ENCODE measurements at places on chromosomes 12 and 14.
A peak's percentile ranks its signal among the peaks of the same experiment; 100 is the strongest.

DNA sequence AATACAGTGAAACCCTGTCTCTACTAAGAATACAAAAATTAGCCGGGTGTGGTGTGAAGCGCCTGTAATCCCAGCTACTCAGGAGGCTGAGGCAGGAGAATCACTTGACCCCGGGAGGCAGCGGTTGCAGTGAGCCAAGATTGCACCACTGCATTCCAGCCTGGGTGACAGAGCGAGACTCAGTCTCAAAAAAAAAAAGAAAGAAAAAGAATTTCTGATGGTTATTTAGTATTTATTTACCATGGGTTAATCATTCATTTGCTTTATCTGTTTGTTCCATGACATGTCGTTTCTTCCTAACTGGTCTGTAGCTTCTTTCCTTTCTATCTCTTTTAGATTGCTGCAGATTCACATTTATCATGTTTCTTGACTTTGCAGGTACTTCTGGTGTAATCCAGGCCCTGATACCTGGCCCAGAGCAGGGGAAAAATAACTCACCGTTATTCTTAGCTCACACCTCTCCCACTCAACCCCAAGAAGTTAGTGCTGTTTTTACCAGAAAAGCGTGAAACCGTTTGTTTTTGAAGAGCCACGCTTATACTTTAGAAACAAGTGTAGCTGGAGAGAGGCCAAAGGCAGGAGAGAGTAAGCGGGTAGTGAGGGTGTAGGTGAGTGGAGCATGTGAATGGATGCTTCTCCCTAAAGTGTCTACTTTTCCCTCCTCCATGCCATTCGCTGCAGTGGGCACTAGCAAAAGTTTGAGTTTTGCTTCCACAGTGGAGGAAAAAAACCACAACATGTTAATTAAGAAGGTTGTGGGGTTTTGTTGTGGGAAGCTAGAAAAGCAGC, 45.4 kb downstream of the SRGAP1 start:
- no peak overlapping the region for H3K27ac ChIP-seq
- peak overlapping the region; percentile 50 for H3K4me3 ChIP-seq
- peaks cover 8% of the 10 kb centered on the region for H3K27me3 ChIP-seq
- H3K36me3 ChIP-seq, result peaks cover 4% of the 10 kb centered on the region

GRCh38 chr14:91152499-91152898, 38.6 kb downstream of the DGLUCY start:
- no peak overlapping the region for H3K4me3 ChIP-seq
- peaks cover 24% of the 10 kb centered on the region for H3K4me1 ChIP-seq
- H3K27me3 ChIP-seq, result no peaks in the 10 kb centered on the region
- no peak for DNase-seq
- H3K36me3 ChIP-seq, result no peaks in the 10 kb centered on the region

DNA sequence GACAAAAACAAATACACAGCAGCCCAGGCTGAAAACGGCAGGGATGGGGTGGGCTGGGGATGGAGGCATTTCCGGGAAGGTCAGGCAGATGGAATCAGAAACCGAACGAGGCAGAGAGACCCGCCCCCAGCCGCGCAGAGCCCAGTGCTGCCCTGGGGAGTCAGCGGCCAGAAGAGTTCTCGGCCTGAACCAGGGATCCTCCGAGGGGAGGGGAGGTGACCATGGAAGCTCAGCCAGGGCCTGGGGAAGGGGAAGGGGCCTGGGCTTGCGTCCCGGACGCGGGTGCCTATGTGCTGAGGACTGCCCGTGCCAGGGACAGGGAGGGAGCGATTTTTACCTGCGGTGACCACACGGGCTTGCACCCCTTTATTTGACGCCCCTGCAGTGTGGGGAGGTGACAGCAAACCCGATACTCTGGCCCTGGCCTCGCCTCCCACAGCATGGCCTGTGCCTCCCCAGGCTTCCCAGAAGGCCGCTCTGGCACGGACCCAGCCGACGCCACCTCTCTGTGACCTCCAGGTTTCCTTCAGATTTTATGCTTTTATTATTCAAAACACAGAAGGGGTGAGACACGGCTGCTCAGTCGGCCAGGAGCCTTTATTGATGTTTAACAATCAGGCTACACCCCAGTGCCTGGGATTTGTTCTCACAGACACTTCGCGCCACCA, 7.7 kb downstream of the LRCOL1 start:
- no peaks in the 10 kb centered on the region for H3K36me3 ChIP-seq
- peaks cover 26% of the 10 kb centered on the region for H3K4me1 ChIP-seq
- H3K4me3 ChIP-seq, result no peak overlapping the region

- peak overlapping the region; percentile 99 for H3K4me3 ChIP-seq
- no peaks in the 10 kb centered on the region for H3K27me3 ChIP-seq
- H3K4me1 ChIP-seq, result peaks cover 93% of the 10 kb centered on the region
- H3K27ac ChIP-seq, result peak overlapping the region; percentile 97
Measured at GRCh38 chr12:122886851-122887818, 8.8 kb downstream of the VPS37B start.

GRCh38 chr14:94355191-94355794, 32.2 kb upstream of the SERPINA6 start:
- no peak overlapping the region for H3K4me3 ChIP-seq
- peaks cover 7% of the 10 kb centered on the region for H3K36me3 ChIP-seq
- H3K27me3 ChIP-seq, result peaks cover 34% of the 10 kb centered on the region
- H3K4me1 ChIP-seq, result no peaks in the 10 kb centered on the region
- no peak for DNase-seq

DNA sequence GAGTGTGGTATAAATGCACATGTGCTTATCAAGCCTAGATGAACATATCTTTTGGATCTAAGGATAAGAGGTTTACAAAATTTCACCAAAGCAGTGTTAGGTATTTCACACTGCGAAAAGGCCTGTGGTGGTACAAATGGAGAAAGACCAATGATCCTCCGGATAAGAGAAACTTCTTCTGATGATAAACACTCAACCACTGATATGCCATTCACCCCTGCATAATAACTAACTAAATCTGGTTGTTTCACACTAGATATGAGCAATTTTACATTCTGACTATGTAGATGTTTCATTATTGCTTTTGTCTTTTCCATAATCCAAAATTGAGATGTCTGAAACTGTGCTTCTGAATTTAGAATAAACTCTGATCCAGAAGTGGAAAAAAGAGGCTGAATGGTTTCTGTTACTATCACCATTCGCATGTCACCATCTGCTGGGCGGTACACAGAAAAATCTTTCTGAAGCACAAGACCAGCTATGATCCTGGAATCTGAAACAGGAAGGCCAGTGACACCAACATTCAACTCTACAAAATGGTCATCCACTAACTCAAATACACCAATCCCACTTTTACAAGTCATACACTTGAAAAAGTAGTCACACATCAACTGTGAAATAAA, 1.3 kb downstream of the BBS10 start:
- DNase-seq, result no peak
- H3K4me3 ChIP-seq, result peak overlapping the region; percentile 95
- H3K4me1 ChIP-seq, result peaks cover 9% of the 10 kb centered on the region
- no peaks in the 10 kb centered on the region for H3K36me3 ChIP-seq

- DNase-seq, result no peak
- H3K36me3 ChIP-seq, result no peaks in the 10 kb centered on the region
- H3K4me3 ChIP-seq, result no peak overlapping the region
- no peak overlapping the region for H3K27ac ChIP-seq
- H3K4me1 ChIP-seq, result peaks cover 22% of the 10 kb centered on the region
- peaks cover 8% of the 10 kb centered on the region for H3K27me3 ChIP-seq
Measured at GRCh38 chr14:104820669-104821228, 19.8 kb downstream of the ZBTB42 start.

GRCh38 chr14:96811985-96812667, 14.9 kb downstream of the VRK1 start:
- H3K4me1 ChIP-seq, result peaks cover 46% of the 10 kb centered on the region
- no peaks in the 10 kb centered on the region for H3K36me3 ChIP-seq
- no peaks in the 10 kb centered on the region for H3K27me3 ChIP-seq
- no peak overlapping the region for H3K27ac ChIP-seq
- H3K4me3 ChIP-seq, result no peak overlapping the region
- no peak for DNase-seq

Data from naive B cell (primary cell).